Omental fat pad (tissue), 4 donors: ENCODE measurements at places on chromosomes 5 and 9.

DNA sequence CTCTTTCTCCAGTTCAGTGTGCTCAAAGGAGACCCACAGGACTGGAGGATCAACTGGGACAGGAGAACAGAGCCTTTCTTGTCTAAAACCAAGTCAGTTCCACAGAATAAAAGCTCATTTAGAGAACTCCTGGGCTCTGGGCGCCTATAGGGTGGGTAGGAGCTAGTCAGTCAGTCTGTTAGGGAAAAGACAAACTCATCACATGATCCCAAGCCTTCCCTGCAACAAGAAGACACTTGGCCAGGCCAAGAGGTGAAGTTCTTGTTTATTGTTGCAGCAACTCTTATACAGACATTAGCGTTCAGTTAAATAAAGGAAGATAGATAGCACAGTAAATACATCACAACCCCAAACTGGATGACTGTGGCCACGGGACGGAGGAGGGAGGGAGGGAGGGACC lies 102.3 kb downstream of the ENTREP1 start:
- DNase-seq = no peak

DNA sequence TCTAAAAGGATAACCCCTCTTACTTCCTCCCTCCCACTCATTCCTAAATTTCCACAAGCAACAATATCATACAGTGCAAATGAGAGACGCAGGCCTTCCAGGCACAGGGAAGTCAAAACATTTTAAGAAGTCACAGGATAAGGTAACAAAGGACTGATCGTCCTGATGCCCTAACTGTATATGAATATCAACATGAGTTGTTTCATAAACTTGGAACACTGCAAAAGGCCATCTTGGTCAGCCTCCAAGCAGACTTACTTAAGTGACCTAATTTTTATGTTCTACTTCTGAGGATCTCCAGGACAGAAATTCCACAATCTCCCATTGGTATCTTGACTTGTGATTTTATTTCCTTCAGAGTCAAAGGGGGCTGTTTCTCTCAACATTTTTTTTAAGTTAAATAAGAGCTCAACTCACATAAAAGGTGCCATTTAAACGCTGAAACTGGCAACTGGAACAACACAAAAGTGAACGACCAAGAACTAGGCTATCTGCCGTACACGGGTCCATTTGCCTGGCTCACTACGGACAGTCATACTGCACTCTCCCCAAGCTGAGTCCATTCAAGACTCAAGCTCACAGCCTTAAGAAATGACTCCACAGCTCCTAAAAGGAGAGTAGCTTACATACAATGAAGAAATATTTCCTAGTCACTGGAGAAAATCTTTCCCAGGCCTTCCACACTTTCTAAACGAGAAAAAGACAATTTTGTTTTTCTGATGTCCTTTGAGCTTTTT lies 71.3 kb downstream of the LHFPL2 start:
- no peak for DNase-seq

DNA sequence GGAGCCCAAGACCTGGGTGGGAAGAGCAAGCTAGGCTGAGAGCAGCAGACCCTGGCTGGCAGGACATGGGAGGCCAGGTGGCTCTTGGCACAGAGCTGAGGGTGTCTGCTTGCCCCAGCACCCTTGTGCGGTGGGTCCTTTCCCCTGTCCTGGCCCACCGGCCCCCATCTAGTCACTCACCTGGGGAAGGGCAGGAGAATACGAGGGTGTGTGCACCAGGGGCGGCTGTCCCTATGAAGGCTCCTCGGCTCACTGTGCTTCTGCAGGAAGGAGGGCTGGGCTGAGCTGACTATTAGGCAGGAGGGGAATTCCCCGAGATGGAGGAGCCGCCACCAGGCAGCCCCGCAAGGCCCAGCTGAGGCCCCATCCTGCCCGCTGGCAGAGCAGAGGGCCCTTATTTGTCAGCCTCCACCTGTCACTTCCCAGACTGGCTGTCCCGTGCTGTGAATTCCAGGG lies 6.1 kb upstream of the TNIP1 start:
- no peak for DNase-seq

- no peak for DNase-seq
These were observed 130.6 kb downstream of the PDZD2 start for GRCh38 chr5:31769530-31769929.

- DNase-seq = no peak
These were observed at the start of gene EGFL7 for GRCh38 chr9:136662656-136663581. Gene EGFL7, plus strand, starts transcription at chr9:136662916. Its CDS starts 5,367 bp downstream, at chr9:136668283.

GRCh38 chr9:95726756-95727155 lies 148.7 kb upstream of the ERCC6L2 start:
- DNase-seq = no peak
